GM03348 (cell line): ENCODE measurements at places on chromosomes 1 and 21.
A peak's percentile ranks its signal among the peaks of the same experiment; 100 is the strongest.

GRCh38 chr1:219587801-219588561 is 24.9 kb downstream of the ZC3H11B start:
- DNase-seq: peak; percentile 34

- DNase-seq: no peak
These were observed 41.4 kb downstream of the HMGB4 start for GRCh38 chr1:33905241-33905640.

DNA sequence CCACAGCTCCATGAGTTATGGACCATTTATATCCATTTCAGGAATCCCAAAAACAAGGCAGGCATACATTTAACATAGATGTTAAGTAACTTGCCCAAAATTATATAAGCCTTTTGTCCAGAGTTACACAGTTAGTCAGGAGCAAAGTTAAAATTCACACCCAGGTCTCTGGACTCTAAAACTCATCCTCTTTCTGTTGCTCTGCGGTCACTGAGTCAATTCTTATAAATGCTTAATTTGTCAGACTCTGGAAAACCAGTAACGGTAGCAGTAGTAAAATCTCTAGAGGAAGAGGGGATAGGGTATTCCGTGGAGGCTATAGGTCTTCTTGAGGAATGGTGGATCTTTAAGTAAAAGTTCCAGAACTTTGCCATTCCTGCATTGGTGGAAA is 223.6 kb upstream of the JUN start:
- DNase-seq: no peak

- DNase-seq: peak; percentile 66
These were observed 56.3 kb upstream of the CNN3 start for GRCh38 chr1:94983171-94983739.

GRCh38 chr21:31714741-31715365 is 17.1 kb downstream of the SCAF4 start:
- no peak for DNase-seq

DNA sequence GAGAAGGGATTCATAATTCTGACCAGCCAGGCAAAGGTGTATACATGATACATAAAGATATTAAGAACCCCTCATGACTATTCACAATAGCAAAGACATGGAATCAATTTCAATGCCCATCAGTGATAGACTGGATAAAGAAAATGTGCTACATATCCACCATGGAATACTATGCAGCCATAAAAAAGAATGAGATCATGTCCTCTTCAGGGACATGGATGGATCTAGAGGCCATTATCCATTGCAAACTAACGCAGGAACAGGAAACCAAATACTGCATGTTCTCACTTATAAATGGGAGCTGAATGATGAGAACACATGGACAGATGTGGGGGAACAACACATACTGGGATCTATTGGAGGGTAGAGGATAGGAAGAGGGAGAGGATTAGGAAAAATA is 21.4 kb downstream of the CR1L start:
- no peak for DNase-seq

- DNase-seq: no peak
These were observed 3.7 kb downstream of the LEFTY2 start for GRCh38 chr1:225937048-225937968.

GRCh38 chr21:34844924-34845238 is 176.1 kb downstream of the CLIC6 start:
- no peak for DNase-seq

- no peak for DNase-seq
These were observed 14.1 kb downstream of the PIK3C2B start for GRCh38 chr1:204480515-204480914.

DNA sequence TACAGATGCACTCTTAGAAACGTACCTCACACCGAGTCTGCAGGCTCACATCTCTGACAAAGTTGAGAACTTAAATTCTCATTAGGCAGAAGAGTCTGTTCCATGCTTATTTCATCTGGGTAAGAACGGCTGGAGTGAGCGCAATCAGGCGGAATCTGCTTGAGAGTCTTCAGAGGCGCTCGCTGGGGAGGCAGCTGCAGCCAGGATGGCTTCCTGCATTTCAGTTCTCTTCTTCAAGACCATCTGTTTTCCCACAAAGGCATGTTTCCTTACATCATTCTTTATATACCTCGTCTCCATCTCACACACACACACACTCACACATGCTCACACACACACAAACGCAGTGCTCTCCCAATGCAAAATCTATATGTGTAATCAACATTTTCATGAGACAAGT is 497.1 kb downstream of the AJAP1 start:
- DNase-seq: no peak

DNA sequence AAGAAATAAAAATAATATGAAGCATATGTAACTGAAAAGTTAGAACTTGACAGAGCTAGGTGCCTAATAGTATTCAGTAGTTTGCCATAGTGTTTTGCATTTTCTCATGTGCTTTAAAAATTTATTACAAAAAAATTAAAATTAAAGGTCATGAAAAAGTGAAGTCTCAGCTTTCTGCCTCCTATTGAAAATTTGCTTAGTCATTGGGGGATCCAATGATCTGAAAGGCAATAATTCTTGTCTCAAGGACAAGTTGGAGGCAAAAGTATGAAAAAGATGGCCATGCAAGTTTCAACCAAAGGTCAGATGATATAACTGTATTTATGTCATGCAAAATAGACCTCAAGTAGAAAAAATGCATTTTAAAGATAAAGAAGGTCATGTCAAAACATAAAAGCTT is 140.7 kb downstream of the DUSP10 start:
- no peak for DNase-seq

DNA sequence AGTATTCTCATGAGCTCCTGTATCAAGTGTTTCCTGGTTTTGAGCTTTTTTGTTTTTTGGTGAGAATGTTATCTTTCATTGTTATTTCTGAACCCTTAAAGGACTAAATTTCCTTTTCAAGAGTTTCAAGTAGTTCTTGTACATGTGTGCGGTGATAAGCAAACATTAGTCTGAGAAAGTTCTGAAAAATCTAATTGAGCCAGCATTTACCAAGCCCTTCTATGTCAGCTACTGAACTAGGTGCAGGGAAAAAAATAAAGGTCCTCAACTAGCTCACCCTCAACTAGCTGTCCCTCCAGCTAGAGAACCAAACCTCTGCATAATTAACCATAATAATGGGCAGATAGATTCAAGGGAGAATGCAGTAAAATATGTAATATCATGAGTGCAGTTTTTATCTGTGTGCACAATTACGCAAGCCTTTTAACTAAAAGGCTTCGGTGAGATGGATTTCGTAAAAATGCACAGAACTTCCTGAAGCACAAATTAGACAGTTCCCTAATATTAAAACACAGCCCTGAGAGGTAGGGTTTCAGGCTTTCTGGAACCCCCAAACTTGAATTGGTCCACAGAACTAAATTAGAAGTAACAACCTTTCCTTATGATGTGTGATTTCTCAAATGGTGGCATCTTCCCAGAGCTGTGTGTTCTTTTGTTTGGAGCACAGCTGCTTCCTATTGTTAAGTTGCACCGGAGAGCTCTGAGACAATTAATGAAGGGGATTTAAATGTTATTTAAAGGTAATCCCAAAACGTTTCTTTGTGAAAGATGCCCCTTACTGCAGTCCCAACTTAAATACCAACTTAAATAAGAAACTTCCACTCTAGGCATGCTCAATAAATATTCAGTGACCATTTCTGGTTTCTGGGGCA is 165.8 kb downstream of the NFIA start:
- DNase-seq: no peak

DNA sequence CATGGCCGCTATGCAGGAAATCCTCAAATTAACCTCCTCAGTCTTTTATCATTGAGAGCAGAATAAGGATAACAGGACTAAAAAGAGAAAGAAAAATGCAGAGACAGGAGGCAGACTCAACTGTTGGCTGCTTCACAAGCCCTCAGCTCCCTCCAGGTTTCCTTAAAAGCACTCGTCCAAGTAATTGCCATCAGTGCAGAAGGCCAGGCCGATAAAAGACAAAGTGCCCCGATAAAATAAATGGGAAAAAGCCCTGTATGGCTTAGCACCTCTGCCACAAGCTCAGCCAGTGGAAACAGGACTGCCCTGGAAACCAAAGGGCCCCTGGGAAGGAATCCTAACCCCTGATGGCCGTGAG is 8.1 kb downstream of the S100A6 start:
- DNase-seq: no peak

GRCh38 chr1:116565222-116565621 is 5.6 kb downstream of the CD58 start:
- DNase-seq: no peak

- DNase-seq: no peak
These were observed 565.1 kb downstream of the NPHP4 start for GRCh38 chr1:5427026-5427613.

DNA sequence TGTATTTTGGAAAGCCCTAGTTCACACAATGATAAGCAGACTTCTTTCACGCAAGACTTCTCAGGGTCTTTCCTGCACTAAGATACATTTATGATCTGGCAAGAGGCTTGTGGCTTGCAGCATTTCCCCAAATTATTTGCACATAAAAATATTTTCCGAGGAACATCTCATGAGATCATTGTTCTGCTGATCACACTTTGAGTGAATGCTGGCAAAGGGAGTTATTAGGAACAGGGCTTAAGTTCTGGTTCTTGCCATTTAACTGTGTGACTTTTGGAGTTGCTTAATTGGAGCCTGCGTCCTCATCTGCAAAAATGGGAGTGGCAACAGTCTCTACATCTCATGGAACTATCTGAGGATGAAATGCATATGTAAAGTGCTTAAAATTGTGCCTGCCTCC is 50.2 kb downstream of the GADD45A start:
- DNase-seq: no peak

DNA sequence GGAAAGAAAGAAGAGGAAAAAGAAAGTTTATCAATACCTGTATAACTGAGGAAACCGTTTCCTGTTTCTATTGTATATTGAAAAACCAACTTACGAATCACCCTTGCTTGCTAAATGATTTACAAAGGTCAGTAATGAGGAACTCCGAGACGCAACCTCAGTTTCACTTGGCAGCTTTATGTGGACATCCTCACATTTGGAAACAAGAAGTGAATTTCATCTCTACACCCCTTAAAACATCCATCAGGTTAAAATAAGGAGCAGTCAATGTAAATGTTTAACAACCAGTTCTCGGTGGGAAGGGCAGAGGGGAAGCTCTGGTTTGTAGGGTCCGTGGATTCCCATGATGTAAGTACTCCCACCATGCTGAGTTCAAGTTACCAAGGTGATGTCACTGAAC is 481.7 kb upstream of the RUNX1 start:
- DNase-seq: no peak

DNA sequence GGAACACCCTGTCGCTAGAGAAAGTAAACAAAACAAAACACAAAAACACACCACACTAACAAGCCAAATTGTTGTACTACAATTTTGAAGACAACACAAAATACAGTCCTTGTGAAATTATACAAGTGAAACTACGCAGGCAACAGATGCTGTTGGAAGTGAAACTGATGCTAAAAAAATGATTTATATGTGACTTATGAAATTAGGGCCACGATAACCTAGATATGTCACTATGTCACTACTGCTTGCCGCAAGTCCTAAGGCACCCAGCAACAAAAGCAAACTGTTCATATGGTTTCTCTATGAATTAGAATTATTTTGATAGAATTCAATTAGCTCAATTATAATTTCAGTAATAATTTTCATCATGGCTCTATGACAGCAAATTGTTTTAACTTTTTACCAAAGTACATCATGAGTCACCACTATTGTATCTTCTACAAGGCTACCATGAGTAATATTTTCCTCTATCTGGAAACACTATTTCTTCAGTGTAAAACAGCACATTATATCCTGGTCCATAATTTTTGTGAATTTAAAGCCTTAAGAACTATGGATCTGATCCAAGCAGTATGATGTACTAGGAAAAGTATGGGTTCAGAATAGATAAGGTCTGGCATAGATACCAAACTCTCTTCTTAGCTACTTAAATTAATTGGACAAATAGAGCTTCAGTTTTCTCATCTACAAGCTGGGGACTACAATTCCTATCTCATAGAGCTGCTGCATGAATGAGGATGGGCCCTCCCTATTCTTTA is 216.3 kb downstream of the COL11A1 start:
- DNase-seq: peak; percentile 40

- no peak for DNase-seq
These were observed 15.7 kb upstream of the NRIP1 start for GRCh38 chr21:15080526-15080925.

GRCh38 chr1:183827801-183828200 is 22.9 kb downstream of the RGL1 start:
- DNase-seq: no peak

GRCh38 chr1:154459080-154459479 is 42.9 kb upstream of the TDRD10 start:
- DNase-seq: no peak

GRCh38 chr1:204136814-204137213 is 15.0 kb downstream of the ETNK2 start:
- DNase-seq: no peak

- DNase-seq: no peak
These were observed 42.0 kb downstream of the MTR start for GRCh38 chr1:236837115-236837514.

GRCh38 chr1:101257500-101258325 is 20.9 kb downstream of the S1PR1 start:
- DNase-seq: no peak

DNA sequence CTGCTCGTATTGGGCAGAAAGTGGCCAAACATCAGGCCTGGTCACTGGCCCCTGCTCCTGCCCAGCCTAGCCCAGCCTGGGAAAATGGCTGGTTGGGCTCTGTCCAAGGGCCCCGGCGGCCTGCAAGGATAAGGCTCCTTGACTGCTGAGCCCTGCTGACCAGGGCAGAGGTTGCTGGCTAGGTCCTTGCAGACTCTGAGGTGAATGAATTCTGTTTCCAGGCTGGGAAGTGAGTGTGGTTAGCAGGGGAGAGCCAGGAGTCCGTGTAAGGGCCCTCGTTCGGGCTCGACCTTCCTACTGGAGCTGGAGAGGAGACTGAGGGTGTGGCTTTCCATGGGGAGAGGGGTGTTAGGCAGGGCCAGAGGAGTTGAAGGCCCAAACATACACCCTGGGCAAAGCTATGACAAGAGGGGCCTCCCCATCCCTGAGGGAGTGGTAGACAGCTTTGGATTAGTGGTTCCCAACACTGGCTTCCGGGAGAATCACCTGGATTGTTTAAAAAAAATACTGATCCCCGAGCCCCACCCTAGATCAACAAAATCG is 20.6 kb downstream of the CSF1 start:
- DNase-seq: peak; percentile 52

DNA sequence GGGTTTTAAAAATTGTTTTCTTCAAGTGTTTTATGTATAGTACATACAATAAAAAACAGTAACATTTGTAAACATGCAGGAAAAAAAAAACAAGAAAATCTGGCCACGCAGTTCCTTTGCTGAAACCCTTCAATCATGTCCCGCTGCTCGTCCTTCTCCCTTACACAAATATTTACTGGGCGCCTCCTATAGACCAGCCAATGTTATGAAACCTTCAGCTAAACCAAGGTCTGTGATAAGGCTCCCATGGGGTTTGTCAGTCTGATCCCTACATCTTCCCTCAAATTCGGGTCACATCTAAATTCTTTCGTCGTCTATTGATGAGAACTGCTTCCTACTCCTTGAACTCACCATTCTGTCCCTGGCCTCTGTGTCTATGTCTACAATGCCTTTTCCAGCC is 583.9 kb downstream of the SMYD3 start:
- DNase-seq: no peak
